ENCODE measurements at places on chromosomes 13 and 19.

GRCh38 chr13:51297556-51297955 lies 41.9 kb upstream of the SERPINE3 start:
- no peak for DNase-seq

DNA sequence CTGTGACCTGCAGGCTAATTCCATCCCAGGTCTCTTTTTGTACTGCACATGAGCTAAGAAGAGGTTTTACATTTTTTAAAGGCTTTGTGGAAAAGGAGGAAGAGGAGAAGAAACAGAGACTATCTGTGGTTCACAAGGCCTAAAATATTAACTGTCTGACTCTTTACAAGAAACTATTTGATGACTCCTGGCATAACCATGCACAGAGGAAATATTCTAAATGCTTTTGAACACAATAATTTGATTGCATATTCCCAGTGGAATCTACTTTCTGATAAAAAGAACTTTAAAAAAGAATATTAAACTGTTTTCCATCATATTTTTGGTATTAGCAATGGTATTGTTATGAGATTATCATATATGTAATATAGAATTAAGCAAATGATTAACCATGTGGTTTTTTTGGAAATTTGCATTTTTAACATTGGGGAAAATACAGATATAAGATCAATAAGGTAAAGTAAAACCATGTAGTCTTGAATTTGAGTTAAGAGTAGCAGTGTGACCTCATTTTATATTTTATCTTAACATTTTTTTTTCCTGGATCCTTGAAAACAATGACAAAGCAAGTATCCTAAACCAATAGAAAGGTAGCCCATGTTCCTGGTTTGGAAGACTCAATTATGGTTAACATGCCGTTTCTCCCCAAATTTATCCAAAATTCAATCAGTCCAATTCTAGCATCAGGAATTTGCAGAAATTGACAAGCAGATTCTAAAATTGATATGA lies 251.0 kb downstream of the UQCRFS1 start:
- DNase-seq: no peak

DNA sequence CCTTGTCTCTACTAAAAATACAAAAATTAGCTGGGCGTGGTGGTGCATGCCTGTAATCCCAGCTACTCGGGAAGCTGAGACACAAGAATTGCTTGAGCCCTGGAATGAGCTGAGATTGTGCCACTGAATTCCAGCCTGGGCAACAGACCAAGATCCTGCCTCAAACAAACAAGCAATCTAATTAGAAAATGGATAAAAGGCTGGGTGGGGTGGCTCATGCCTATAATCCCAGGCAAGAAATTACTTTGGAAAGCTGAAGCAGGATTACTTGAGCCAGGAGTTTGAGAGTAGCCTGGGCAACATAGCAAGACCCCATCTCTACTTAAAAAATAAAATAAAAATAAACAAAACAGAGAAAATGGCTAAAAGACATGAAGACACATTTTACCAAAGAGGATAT lies 77.0 kb downstream of the CAB39L start:
- DNase-seq: no peak

DNA sequence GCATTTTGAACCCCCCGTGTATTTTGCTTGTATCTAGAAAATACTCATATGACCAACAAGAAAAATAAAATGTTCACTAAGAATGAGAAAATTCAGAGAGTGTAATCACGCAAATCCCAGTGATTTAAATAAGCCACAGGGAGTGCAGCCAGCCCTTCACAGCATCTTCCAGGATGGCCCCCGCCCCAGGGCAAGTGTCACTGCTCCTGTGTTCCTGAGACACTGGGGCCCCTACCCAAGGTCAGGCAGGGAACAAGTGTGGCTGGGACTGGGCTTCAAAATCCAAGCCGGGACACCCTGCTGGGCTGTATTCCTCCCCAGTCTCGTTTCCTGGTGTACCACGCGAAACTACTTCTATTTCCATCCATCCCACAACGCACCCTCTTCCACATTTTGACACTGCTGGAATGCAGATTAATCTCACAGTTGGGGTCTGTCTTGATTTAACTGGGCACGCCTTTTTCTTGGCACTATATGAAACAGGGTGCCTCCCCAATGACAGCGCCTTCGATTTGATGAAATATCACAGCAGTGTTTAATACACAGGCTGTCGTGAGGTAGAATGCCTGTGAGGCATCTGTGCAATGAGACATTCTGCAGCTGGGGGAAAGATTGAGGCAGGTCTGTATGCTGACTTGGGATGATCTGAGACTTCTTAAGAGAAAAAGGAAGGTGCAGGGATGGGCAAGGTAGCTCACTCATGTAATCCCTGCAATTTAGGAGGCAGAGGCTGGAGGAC lies 18.3 kb upstream of the CCNP start:
- no peak for DNase-seq

GRCh38 chr19:33676999-33677665 lies 55.4 kb downstream of the CHST8 start:
- DNase-seq: no peak

DNA sequence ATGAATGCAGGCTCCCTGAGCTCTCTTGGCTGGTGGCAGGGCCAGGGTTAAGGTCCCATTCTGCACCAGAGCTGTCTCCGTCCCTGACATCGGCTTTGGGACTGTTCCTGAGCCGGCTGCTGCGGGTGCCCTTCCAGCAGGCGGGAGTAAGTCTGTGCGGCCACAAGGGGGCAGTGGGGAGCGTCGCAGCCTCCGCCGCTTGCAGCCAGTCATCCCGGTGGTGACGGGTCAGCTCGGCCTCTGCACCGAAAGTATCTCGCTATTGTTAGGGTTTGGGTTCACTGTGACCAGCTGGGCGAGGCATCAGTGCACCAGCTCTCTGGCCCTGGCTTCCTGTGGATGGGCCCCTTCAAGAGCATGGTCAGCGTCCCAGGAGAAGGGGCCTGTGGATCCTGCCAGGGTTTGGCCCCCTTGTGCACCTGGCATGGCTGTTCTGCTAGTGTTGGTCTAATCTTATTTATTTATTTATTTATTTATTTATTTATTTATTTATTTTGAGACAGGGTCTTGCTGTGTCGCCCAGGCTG lies 15.1 kb downstream of the NDUFB7 start:
- DNase-seq: no peak

- no peak for DNase-seq
Observed at GRCh38 chr19:44587963-44588770, 25.2 kb upstream of the IGSF23 start.

GRCh38 chr19:45200568-45200967 lies 22.0 kb downstream of the BLOC1S3 start:
- DNase-seq: no peak

DNA sequence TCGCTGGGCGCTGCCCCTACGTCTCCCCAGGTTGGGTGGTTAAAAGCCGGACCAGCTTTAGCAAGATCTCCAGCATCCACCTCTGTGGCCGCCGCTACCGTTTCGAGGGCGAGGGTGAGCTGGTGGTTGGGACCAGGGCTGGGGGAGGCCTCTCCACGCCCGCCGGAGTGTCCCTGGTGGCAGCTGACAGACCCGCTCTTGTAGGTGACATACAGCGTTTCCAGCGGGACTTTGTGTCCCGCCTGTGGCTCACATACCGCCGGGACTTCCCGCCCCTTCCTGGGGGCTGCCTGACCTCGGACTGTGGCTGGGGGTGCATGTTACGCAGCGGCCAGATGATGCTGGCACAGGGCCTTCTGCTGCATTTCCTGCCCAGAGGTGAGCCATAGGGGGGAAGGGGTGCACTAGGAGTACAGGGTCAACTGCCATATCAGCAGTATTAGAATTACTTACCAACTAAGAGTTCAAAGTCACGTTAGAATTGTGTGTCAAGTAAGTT lies 1.1 kb downstream of the ATG4D start:
- DNase-seq: no peak

- DNase-seq: no peak
Observed at GRCh38 chr19:38290631-38291147, 13.4 kb upstream of the C19orf33 start.

GRCh38 chr13:52969373-52969772 lies 59.2 kb upstream of the OLFM4 start:
- DNase-seq: no peak

GRCh38 chr19:11964496-11964857 lies 363 bp upstream of the ZNF763 start:
- DNase-seq: no peak

DNA sequence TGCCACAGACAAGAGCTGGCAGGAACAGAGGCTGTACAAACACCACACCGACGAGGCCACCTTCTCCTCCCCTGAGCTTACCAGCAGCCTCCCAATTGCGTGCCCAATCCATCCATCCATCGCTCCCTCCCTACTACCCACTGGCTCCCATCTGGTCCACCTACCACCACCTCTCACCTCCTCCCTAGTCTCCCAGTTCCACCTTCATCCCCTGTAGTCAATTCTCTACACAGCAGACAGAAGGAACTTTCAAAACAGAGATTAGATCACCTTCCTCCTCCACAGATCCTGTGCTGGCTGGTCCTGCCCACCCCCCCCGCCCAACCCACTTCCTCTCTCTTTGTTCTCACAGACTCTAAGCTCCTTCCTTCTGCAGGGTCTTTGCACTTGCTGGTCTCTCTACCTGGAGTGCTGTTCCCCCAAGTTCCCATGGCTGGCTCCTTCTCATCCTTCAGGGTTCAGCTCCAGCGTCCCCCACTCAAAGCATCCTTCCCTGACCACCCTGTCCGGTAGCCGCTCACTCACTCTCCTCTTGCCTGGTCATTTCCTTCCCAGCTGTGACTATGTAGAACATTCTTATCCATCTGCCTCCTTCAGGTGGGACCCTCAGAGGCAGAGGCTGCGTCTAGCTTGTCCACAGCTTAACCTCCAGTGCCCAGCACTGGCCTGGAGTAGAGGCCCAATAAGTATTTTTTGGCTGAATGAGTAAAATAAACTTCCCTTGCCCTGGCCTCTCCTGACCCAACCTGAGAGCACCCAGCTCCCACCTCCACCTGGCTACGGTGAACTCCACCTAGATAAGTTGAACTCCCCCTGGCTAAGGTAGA lies 23.0 kb downstream of the PIN1 start:
- no peak for DNase-seq

GRCh38 chr13:30364876-30365275 lies 57.4 kb upstream of the UBE2L5 start:
- no peak for DNase-seq

DNA sequence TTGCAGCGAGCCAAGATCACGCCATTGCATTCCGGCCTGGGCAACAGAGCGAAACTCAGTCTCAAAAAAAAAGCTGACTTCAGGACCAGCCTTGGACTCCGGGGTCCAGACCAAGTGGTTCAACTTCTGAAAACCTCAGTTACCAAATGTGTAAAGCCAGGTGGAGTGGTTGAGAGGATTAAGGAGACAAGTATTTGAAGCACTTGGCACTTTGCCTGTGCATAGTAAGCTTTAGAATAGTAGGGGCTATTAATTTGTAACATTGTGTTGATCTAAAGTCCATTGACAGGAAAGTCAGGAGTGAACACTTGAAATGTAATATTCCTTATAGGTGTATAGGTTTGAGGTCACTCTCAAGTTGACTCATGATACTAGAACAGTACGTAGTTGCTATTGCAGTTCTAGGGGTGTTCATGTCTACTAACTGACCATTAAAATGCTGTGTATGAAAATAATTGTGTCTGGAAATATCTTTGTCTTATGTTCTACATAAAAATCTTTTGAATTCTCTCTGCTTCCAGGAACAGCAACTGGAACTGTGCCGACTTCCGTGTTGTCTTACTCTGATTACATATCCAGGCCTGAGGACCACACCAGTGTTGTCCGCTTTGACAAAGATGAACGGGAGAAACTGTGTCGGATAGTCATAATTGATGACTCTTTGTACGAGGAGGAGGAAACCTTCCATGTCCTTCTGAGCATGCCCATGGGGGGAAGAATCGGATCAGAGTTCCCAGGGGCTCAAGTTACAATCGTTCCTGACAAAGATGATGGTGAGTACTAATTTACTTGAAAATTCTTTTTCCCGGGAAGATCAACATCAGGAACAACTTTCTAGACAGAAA lies 97.4 kb downstream of the FREM2 start:
- no peak for DNase-seq

GRCh38 chr19:32460476-32460875 lies 54.9 kb downstream of the DPY19L3 start:
- DNase-seq: no peak

DNA sequence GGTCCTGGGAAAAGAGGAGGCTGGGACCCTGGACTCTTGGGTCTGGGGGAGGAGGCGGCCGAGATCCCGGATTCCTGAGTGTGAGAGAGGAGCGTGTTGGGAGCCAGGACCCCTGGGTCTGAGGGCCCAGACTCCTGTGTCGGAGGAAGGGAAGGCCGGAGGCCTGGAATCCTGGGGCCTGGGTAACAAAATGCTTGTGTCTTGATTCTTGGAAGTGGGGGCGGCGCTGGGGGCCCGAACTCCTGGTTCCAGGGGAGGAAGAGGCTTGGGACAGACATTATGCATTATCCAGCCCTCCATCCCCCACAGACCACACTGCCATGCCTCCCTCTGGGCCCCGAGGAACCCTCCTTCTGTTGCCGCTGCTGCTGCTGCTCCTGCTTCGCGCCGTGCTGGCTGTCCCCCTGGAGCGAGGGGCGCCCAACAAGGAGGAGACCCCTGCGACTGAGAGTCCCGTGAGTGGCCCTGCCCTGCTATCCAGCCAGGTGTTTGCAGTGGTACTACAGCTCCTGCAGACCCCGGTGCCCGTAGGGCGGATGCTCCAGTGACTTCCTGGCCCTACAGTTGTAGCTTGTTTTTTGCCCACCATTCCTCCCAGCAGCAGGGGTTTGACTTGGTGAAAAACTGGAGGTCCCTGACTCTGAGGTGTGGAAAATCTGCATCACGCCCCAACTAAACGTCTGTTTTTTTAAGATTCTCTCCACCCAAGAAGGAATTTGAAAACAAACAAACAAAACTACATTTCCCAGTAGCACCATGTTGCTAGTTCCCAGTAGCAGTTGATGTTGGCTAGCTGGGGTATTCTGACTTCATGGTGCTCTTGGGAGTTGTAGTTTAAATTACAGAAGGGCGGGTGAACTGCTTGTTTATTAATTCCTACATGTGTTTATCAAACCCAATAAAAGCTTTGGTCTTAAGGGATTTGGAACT lies 630 bp downstream of the NUCB1 start:
- no peak for DNase-seq

GRCh38 chr19:38654628-38655055 lies 7.2 kb downstream of the ACTN4 start:
- no peak for DNase-seq

- DNase-seq: no peak
Observed at GRCh38 chr19:17468302-17469091, 1.8 kb upstream of the SLC27A1 start.

DNA sequence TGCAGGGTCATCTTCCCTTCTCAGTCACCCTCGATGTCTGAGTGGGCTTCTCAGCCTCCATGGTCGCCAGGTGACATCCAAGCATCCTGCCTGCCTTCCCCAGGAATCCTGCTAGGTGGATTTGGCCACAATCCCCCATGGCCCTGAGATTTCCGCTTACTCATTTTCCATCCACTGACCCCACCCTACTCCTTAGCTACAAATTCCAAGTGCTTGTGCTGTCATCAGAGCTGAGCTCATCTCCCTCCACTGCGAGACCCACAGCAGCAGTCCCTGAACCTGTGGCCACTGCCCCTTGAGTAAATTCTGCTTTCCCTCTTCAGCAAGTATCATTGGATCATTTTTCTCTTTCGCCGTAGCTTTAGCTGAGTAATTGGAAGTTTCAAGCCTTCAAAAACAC lies 90.5 kb upstream of the ANKRD10 start:
- DNase-seq: no peak

- DNase-seq: no peak
Observed at GRCh38 chr13:113017506-113018215, 48.6 kb downstream of the MCF2L start.

Data from NCI-H2081 (cell line).